ENCODE measurements at places on chromosomes 4 and X.

DNA sequence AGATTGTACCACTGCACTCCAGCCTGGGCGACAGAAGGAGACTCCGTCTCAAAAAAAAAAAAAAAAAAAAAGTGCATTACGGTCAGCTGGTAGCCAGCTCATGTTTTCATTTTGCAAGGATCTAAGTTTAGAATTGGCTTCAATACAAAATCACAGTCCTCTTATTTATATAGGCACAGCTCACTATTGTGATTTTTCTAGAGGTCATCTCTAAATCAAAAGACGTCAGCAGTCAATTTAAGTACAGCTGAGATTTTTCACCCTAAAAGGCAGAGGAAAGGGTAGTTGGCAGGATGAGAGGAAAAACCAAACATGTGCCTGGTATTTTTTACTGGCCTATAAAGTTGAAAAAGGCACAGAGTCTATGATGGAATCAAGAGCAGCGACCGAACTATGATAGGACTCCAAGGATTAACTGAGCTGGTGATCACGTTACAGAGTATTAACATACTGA lies 30.8 kb downstream of the ASB5 start:
- DNase-seq = no peak

DNA sequence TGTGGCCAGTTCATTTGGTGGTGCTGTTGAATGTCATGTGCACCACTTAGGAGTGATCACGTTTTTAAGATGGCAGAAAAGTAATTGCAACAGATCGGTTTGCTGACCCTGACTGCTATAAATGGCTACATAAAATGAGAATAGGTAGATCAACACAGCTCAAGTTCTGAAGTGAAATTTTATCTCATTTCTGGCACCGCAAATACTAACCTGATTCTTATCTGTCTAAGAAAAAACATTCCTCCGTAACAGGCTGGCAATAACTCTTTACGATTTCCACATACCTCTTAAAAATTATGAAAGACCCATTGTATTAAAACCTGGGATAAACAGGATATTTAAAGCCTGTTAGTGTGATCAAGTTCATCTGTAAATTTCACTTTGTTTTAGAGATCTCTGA lies 387.5 kb downstream of the PDGFC start:
- DNase-seq = no peak

DNA sequence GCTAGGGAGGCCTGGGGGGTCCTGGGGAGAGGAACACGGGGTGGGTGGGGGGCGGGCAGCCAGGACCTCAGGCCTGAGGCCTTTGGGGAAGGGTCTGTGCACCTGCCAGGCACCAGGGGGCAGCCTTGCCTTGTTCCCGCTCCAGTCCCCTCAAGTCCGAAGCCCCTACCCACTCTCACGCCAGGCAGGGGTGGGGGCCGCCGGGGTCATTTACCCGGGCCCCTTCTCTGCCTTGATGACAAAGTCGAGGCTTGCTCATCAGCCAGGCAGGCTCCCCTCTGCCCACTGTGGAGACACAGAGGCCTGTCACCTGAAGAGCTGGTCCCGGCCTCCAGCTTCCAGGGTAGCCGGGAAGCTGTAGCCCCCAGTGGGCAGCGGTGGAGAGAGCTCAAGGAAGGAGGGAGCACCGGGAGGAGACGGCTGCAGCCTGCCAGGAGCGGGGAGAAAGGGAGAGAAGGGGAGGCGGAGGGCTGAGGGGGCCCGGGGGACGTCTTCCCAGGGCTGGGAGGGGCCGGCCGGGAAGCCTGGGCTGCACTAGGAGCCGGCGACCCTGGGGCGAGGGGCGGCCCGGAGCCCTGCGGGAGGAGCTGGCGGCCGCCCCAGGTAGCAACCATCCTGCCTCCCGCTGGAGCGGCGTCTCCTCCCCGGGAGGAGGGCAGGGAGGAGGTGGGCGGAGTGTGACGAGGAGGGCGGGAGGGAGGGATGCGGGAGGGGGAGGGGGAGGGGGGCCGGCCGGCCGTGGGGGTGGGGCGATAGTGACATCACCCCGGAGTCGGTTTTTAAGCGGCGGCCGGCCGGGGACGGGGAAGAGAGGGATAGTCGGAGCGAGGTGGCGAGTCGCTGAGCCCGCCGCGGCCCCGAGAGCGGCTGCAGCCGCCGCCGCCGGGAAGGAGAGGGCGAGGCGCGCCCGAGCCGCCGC lies at the start of gene SLC6A8:
SLC6A8 (plus strand) TSS at position 806 of the 919 bp plus-strand sequence. CDS start 649 bp downstream, outside the sequence.
- peak; percentile 12 for DNase-seq

DNA sequence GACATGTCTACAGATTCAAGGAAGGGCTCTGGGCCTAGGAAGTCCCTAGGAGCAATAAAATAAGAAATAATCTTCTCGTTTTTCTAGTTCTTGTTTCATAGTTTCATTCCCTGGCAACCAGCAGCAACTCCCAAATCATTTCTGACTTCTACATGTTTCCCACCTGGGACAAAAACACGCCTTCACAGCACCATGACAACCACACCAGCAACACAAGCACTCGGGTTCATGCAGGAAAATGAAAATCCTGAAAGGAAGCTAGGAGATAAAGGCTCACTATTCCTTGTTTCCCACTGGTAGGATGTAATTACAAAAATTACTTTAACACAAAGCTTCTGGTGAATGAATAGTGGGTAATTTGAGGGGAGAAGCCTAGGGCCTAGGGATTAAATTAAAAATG lies 158.9 kb downstream of the ADAMTS3 start:
- DNase-seq = no peak

- DNase-seq = peak; percentile 23
Observed at GRCh38 chrX:104136241-104137019, 20.4 kb downstream of the SLC25A53 start.

GRCh38 chrX:8044947-8045346 lies 117.7 kb upstream of the PNPLA4 start:
- DNase-seq = no peak

GRCh38 chrX:10111364-10112148 lies 45.2 kb upstream of the CLCN4 start:
- DNase-seq = peak; percentile 56

DNA sequence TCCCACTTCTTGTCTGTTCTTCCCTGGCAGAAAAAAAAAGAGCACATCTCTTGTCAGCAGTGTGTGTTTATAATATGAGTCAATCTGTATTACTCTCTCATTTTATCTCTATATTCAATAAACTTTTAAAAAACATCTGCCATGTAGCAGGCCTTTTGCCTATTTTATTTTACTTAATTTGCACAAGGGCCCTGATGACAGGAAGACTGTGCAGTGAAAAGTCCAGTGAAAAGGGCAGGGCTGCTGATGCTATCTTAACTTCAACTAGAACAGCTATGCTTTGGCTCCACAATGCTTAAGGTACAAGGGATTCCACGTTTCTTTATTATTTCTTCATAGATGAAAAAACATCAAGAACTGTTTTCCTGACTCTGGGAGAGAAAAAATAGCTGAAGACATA lies 97.0 kb upstream of the DGKK start:
- no peak for DNase-seq

DNA sequence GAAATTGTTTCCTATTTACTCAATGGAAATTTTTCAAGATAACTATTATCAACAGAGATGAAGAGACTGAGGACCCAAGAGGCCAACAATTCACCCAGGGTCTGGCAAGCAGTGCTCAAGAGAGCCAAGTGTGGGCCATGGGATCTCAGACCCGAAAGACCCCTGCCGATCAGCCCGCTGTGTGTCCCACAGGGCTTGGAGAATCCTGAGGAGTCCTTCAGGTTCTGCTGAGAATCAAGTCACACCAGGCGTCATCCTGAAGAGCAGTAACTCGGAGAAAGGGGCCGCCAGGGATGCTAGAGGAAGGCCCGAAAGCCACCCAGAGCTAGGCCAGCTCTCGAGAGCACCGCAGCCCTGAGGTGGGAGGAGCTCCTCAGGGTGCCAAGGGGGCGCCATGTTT lies 48.7 kb downstream of the FGFRL1 start:
- DNase-seq = no peak

DNA sequence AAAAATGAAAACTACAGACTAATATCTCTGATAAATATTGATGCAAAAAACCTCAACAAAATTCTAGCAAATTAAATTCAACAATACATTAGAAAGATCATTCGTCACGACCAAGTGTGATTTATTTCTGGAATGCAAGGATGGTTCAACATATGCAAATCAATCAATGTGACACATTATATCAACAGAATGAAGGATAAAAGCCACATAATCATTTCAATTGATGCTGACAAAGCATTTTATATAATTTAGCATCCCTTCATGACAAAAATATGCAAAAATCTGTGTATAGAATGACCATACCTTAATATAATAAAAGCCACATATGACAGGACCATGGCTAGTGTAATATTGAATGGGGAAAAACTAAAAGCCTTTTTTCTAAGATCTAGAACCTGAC lies 457.2 kb upstream of the SPANXN1 start:
- no peak for DNase-seq

DNA sequence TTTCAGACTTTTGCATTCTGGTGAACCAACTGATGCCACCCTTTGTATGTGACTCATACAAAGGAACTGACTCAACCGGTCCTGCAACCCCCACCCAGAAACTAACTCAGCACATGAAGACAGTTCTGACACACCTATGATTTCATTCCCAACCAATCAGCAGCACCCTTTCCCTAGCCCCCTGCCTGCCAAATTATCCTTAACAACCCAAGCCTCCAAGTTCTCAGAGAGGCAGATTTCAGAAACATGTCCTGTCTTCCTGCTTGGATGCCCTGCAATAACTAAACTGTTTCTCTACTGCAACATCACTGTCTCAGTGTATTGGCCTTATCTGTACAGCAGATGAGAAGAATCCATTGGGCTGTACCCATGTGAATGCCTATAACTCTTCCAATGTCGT lies 284.7 kb downstream of the CAMK2D start:
- DNase-seq = peak; percentile 12

- DNase-seq = no peak
Observed at GRCh38 chr4:183165376-183165775, 66.3 kb downstream of the WWC2 start.

GRCh38 chrX:11064851-11065600 lies 46.1 kb upstream of the HCCS start:
- no peak for DNase-seq

DNA sequence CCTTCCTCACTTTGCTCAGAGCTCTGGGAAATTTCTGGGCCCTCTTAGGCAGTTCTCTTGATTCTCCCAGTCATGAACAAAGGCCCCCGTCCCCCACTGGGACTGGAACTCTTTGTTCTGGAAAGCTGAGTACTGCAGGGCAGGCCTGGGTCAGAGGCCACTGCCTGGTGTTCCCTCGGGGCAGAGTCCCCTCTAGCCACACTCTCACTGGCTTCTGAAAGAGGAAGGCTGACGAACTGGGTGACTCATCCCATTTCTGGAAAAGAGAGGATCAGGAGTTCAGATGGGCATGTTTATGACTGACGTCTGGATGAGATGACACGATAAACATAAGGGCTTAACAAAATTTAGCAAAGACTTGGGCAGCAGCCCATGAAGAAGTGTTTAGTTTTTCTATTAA lies 47.7 kb downstream of the DDX3X start:
- no peak for DNase-seq

DNA sequence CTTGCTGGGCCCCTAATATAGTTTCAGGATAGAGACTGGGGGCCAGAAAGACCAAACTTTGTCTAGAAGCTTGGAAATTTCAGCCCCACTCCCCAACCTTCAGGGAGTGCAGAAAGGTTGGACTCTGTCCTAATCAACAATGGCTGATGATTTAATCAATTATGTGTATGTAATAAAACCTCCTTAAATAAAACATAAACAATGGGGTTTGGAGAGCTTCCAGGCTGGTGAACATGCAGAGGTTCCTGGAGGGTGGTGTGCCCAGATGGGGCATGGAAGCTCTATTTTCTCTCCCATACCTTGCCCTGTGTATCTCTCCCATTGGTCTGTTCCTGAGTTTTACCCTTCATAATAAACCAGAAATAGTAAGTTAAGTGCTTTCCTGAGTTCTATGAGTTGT lies 174.2 kb downstream of the GC start:
- no peak for DNase-seq
